ENCODE measurements at places on chromosomes 16 and 17. TPM values are rescaled to one million over a fixed set of nuclear protein-coding genes. Genes with fewer than 3 reads are reported as not detected.

The SLC5A11 gene
- 1.1 TPM for total RNA-seq

The CCDC40 gene
- total RNA-seq: 34.5 TPM

The SSH2 gene
- total RNA-seq: 69.4 TPM

The IL17C gene
- total RNA-seq: not detected

The RAI1 gene
- 41.6 TPM for total RNA-seq

The LITAFD gene
- total RNA-seq: not detected

The ITFG1 gene
- total RNA-seq: 79.4 TPM

The CD19 gene
- total RNA-seq: 0.34 TPM

The CRHR1 gene
- total RNA-seq: not detected

The CCL22 gene
- total RNA-seq: 3.1 TPM

The GFER gene
- 7.4 TPM for total RNA-seq

Measured in lung (tissue), 17 donors.